ENCODE measurements at places on chromosomes 16 and 17.

GRCh38 chr16:24939224-24939623 lies 75.9 kb downstream of the ARHGAP17 start:
- no peak for DNase-seq

DNA sequence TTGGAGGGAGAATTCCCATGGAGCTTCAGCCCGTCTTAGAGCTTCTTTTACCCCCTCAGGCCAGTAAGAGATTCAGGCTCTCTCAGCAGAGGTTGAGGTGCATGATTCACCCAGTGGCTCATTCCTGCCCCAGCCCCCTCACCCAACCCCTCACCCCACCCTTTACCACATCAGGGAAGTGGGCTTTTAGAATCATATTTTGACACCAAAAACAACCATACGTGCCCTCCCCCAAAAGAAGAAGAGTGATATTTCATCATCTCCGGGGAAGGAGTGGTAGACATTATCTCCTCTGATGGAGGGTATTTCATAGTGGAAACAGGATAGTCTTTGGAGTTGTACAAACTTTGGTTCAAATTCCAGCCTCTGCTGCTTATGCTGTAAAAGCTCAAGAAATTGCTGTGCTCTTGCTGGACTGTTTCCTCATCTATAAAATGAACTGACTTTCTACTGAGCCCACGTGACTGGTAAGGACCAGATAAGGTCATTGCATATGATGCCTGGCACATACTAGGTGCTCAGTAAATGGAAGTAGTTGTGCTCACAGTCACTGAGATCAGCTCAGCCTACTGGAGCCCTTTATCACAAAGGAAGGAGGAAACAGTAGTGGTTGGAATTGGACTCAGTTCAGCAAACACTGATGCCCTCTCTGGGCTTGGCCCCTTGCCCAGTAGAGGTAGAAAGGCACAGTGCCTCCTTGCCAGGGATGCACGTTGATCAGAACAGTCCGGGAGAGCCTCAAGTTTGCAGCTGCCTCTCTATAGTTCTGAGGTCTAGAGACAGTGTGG lies 18.3 kb upstream of the CCL5 start:
- DNase-seq, result no peak

GRCh38 chr17:690361-690760 lies 24.3 kb downstream of the VPS53 start:
- DNase-seq, result no peak

- no peak for DNase-seq
Measured at GRCh38 chr17:34723875-34724274, 144.5 kb downstream of the TMEM132E start.

- no peak for DNase-seq
Measured at GRCh38 chr16:48503336-48503735, 106.6 kb downstream of the N4BP1 start.

- DNase-seq, result no peak
Measured at GRCh38 chr17:69367298-69367697, 40.4 kb upstream of the ABCA5 start.

DNA sequence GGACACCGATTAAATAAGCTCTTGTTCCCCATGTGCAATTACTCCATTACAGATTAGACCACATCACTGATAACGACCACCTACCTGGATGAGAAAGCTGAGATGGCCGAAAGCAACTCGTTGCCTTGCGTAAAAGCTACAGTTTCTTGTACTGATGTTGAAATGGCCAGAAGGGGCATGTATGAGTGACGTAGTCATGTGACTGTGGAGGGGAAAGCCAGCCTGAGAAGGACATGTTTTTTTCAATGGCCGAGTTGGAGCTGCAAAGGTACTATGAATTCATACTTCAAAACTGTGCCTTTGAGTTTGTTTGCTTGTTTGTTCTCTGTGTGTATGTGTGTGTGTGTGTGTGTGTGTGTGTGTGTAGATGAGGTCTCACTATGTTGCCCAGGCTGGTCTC lies 17.0 kb upstream of the HYDIN start:
- no peak for DNase-seq
